Smooth muscle cell of the brain vasculature (primary cell): ENCODE measurements at places on chromosomes 2 and 18.

DNA sequence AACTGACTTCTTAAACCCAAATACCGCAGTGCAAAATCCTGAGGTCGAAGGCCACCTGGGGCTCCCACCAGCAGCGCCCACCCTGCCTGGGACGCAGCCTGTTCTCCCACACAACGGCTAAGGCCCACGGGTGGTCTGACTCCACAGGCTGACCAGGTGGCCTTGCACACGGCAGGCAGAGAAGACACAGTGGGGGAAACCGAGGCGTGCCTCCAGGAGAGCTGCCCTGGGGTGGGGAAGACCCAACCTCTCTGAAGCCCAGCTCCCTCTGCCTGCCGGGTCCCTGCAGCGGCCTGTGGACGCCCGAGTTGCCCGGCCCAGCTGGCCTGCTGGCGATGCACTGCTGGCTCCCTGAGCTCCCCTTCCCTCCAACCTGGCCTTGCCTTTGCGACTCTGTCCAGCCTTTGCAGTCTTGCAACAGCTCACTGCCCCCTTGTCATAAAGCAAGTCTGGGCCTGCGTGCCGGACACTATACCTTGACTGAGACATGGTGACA is 9.7 kb upstream of the SEMA4C start:
- DNase-seq = no peak

- DNase-seq = no peak
Measured at GRCh38 chr18:27861539-27861938, 315.4 kb downstream of the CDH2 start.

- no peak for DNase-seq
Measured at GRCh38 chr2:33335516-33335915, 140.9 kb upstream of the RASGRP3 start.

DNA sequence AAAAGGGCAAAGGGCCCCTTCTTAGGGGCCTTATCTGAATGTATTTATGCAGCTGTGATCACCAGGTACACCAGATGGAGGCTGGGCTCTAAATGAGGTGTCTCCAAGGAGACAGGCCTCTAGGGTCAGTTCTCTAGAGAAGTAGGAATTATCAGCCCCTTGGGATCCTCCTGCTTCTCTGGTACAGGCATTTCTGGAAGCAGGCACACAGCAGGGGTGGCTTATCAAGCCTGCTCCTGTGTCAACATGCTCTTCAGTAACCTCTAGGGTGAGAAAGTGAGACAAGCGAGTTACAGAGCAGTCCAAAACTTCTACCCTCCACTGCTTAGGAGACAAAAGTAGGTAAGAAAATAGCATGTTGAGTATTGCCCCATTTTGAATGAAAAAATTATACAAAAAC is 13.8 kb downstream of the TPGS2 start:
- no peak for DNase-seq

DNA sequence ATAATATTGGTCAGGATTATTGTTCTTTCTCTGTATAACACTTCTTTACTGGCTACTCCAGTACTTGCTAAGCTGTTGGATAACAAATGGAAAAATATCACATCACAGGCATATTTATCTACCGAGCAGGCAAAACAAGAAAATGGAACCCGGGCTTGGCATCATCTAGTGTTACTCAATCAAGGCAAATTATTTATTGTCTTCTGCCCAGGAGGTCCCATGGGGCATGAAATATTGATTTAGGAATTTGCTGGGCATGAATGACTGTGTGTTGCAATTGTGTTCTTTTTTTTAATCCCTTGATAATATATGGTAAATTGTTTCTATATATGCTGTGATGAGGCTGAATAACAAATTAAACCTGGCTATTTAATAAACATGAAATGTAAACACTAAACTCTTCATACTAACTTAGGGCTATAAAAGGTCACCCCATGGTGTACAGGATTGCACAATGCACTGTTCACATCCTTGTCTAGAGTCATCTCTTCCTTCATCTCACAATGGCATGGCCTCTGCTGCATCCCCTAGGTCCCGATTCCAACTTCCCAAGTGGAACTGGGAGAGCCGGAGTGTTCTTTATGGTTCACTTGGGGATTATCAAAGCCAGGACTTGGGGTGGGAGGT is 2.2 kb upstream of the PARD3B start:
- DNase-seq = no peak

GRCh38 chr18:8607776-8608742 is 1.2 kb upstream of the RAB12 start:
- no peak for DNase-seq

DNA sequence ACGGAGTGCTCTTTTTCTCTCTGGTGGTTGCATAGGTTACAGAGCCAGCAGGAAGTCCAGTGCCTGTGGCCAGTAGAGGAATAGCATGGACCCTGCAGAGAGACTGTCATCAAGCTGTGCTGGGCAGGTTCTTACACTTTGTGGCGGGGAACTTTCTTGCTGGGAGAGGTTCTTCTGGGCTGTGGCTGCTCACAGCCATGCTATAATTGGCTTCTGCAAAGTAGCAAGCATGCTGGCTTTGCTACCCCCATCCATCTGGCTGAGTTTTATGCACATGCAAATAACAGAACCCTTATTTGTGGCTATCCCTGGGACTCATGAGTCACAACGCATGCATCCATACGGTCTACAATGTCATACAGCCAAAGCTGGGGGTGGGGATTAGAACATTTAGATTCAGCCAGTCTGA is 68.9 kb downstream of the PLCL1 start:
- DNase-seq = peak; percentile 52

DNA sequence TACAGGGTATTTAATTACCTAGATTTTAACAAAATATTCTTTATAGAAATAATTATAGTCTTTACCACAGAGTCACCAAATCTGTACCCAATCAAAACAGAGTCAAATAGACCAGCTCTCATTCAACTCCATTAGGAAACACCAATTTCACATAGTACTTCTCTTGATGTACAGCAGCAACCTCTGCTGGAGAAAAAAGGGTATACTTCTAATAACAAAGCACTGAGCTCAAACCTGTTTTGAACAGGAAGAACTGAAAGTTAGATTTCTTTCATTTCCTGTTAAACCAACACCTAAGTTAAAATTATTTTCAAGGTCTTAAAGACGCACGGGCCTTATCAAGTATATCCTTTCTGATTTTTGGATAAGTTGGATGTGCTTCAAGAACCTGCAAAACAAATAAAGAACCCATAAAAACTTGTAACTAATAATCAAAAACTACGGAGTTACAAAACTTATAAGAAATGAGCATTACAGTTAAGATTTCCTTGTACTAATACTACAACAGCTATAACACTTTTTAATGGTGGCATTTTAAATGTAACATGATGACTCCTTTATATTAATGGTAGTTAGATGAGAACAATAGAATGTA is 79.0 kb downstream of the TTC21B start:
- DNase-seq = peak; percentile 50

DNA sequence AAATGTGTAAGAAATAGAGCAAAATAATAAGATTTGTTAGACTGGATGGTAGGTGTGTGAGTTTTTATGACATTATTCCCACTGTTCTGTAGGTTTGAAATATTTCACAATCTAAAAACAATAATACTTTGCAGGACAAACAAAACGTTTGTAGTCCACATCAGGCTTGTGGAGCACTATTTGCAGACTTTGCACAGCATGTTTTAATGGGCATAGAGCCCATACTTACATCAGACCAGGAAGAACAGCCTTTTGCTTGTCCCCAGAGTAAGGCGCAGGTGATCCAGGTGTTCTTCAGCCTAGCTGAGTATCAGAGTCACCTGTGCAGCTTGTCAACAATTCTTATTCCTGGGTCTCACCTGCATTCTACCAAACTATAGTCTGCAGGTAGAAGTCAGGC is 9.1 kb upstream of the STK39 start:
- no peak for DNase-seq

- DNase-seq = no peak
Measured at GRCh38 chr2:28291811-28292440, 100.7 kb upstream of the FOSL2 start.

GRCh38 chr2:189486237-189486770 is 45.0 kb downstream of the WDR75 start:
- DNase-seq = no peak

GRCh38 chr2:61214171-61214570 is 52.2 kb downstream of the C2orf74 start:
- no peak for DNase-seq

GRCh38 chr2:134727385-134727784 is 8.6 kb upstream of the TMEM163 start:
- DNase-seq = no peak

DNA sequence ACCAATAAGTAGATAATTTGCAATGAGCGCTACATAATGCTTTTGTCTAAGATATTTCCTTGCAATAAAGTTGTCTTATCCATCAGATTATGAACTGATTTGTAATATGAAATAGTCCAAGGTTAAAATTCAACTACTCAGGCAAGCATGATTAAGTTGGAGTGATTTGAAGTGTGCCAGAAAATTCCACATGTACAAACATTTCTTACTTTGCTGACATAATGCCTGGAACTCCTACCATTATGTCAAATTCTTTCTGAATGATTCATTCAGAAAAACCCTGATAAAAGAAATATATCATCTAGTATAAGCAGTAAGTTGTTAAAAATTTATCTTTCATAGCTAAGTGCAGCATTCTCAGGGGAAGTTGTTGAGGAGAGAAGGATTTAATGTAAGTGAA is 87.3 kb downstream of the CBLN2 start:
- DNase-seq = no peak

DNA sequence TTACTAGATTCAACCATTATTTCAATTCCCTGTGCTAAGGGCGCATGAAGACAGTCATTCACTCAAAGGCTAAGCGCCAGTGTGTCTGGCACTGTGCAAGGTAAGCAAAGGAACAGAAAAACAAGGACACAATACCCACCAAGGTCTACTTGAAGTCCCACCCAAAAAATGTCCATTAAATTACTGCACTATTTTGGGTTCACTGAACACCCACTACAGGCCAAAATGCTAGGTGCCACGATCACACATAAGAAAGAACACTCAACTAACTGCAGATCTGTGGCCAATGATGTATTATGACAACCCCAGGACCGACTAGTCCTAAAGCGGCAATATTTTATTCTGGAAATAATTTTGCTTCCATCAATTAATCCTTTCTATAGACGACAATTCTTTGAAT is 1.8 kb downstream of the TMEM131 start:
- no peak for DNase-seq

DNA sequence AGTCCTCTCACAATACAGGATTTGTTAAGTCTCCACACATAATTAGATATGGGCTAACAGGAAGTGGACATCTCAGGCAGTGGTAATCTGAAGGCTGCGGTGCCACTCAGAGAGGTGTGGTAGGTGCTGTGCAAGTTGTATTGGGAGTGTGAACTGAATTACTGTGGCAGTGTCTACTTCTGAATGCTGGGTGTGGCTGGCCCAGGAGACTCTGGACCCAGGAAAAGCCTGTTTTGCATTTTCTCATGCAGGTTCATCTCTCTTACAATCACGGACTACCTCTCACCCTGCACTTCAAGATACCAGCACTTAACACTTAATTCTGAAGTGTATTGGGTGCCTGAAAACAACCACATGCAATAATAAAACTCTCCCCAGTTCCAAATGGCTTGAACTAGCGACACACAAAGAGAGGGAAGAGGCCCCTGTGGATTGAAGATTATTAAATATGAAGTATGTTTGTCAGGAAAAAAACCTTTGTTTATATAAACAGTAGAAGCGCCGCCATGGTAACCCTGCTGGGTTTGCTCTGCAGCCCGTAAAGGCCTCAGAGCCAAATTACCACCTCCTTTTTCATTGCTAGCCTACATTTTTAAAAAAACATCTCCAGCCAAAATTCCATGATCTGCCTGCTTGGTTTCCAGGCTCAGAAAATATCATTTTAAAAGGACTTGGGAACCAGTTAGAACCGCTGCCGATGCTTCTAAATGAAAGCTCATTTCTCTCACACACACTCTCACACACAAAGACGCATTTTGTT is 77.5 kb downstream of the GFPT1 start:
- DNase-seq = peak; percentile 40

DNA sequence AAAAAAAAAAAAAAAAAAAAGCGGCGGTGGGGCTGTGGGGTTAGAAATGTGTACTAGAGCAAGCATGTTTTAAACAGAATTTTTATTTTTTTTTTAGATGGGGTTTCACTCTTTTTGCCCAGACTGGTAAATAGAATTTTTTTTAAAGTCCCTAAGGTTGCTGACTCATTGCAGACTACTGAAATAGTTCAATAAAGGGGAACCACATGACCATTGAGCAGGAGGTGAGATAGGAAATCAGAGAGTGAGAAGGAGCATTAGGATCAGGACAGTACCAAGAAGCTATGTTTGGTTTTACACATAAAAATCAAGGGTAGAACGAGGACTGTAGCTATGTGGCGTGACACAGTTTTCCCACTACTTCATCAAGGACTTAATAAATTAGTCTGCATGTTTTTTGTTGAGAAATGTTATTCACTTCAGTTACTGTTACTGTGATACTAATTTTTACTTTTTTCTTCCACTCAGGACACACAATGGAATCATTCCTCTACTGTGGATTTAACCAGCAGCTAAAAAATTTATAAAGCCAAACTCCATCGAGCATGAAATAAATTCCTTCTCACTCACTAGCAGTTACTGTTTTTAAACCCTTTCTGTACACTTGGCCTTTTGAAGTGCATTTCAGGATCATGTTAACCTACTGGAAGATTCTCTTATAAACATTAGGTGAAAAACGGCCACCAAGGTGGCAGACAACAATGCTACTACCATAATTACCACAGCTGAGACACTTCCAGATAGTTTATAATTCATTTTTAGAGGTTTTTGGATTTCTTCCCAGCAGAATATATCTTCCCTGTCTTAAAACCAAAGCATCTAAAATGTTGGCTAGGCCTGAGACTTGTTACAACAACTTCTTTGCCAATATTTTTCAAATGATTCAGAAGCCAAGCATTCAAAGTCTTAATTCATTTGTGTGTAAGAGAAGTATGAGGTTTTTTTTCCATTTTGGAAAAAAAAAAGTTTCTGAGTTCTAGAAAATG is 33.2 kb downstream of the LAMA1 start:
- peak; percentile 9 for DNase-seq

DNA sequence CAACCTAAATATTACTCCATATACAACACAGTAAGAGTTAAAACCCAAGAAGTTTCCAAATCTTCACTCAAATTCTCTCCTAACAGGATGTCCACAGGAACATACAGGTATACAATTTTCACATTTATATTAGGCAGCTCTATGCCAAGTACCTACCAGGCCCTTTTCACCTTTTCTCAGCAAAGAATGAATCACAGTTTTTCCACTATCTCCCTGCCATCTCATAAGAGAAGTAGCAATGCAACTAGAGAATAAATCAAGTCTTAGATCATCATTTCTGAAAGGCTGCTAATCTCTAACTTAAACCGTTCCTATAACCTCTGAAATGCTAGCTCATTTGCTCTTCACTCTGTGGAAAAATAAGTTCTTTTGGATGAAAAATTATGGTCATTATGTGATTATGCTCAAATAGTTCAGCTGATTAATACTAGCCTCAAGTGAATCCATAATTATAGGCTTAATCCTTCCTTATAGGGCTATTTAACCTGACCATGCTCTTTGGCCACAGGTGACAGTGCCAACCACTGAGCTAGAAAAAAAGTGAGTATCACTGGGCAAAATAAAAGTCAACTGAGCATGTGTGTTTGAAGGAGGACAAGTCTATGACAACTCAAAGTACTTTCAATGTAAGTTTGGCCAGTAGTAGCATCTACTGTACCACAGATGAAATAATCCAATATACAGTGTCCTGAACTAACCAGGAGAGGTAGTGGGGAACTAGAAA is 79.7 kb downstream of the COBLL1 start:
- DNase-seq = no peak
